ENCODE measurements at places on chromosomes 5 and 9.
A peak's percentile ranks its signal among the peaks of the same experiment; 100 is the strongest.

- DNase-seq, result no peak
These were observed 36.7 kb downstream of the RFK start for GRCh38 chr9:76357555-76357954.

DNA sequence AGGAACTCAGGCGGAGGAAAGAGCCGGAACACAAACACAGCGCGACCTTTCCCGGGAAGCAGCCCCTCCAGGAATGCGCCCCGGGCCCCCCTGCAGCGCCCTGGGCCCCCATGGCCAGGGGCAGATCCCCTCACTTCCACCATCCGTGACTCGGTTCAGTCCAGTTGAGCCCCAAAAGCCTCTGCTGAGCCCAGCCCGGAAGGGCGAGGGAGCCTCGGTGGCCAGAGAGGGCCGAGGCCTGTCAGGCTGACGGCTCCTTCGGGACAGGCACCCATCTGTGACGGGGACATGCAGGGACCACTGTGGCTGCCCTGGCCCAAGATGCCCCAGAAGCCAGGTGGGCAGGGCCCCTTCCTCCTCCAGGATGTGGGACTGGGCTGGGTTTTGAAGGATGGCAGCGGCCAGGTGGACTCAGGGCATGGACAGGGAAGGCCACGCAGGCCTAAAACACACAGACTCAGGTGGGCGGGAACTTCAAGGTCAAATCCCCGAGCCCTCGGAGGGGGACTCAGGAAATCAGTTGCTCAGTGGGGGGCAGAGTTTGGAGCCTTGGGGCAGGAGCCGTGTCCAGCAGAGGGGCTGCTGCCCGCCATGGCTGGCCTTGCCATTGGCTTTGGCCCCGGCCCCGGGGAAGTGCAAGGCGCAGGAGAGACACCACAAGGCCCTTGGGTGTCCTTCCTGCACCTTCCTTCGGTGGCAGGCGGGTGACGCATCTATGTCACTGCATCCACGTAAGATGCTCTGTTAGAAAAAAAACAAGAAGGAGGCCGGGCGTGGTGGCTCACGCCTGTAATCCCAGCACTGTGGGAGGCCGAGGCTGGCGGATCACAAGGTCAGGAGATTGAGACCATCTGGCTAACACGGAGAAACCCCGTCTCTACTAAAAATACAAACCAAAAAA lies 29.7 kb upstream of the ABO start:
- no peak for DNase-seq

GRCh38 chr5:68115584-68115983 lies 100.0 kb upstream of the PIK3R1 start:
- no peak for DNase-seq

GRCh38 chr9:125805586-125805985 lies 58.4 kb downstream of the PBX3 start:
- peak; percentile 18 for DNase-seq

DNA sequence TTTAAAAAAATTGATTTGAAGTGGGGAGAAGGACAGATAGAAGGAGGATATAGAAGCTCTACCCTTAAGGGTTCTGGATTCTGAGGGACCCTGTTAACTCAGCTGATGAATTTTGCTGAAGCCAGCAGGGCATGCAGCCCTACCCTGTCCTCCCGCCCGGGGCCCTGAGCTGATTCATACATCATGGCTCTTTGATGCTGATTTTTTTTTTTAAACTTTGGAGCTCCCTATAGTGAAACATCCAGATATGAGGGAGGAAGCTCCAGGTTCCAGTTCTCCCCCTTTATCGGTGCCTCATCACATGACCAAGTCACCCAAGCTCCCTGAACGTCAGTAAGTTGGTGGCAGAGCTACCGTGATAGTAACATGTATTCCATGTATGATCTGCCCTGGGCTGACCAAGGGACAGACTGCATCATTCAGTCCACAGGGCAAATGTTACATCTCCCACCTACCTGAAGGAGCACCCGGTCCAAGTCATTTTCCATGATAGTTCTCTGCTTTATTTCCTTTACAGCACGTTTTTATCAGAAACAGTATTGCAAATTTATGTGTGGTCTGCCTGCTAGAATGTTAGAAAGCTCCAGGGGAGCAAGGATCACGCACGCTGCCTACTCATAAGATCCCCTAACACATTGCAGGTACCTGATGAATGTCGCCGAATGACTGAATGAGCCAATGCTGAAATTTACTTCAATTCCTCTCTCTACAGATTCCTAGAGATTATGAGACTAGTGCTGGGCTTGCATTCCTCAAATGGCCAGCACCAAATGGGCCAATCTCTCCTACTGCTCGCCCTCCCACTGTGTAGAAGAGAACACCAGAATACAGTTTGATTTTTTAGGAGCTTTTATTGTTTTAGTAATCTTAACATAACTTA lies 25.9 kb downstream of the SPARC start:
- peak; percentile 85 for DNase-seq

DNA sequence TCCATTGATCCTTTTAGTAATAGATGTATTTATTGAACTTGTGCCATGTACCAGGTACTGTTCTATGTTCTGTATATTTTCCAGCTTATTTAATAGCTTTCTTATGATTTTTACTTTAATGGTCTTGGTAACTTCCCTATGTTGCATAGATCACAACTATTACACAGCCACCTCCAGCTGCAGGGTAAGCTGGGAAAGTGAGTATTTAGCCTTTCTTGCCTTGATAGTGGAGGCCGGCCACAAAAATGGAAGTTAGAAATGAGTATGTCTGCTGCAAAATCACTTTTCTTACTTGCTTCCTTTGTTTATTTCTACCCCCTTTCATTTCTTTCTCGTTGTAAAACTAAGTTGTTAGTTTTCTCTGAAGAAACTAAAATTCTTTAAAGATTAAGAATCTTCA lies 43.1 kb upstream of the ANKDD1B start:
- no peak for DNase-seq

DNA sequence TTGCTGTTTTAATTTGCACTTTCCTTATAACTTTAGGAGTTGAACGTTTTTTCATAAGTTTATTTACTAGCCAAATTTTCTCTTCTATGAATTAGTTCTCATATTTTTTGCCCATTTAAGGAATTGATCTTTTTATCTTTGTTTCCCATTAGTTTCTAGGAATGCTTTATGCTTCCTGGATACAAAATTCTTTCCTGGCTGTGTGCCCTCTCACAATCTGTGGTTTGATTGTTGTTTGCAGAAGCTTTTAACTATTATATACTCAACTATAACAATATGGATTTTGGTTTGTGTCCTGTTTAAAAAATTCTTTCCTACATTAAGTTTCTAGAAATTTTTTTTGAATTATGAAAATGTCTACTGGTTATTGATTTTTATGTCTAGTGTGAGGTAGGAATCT lies 206.3 kb downstream of the CSNK1G3 start:
- no peak for DNase-seq

- DNase-seq, result peak; percentile 63
These were observed 4.0 kb upstream of the CLIC3 start for GRCh38 chr9:137000177-137000930.

DNA sequence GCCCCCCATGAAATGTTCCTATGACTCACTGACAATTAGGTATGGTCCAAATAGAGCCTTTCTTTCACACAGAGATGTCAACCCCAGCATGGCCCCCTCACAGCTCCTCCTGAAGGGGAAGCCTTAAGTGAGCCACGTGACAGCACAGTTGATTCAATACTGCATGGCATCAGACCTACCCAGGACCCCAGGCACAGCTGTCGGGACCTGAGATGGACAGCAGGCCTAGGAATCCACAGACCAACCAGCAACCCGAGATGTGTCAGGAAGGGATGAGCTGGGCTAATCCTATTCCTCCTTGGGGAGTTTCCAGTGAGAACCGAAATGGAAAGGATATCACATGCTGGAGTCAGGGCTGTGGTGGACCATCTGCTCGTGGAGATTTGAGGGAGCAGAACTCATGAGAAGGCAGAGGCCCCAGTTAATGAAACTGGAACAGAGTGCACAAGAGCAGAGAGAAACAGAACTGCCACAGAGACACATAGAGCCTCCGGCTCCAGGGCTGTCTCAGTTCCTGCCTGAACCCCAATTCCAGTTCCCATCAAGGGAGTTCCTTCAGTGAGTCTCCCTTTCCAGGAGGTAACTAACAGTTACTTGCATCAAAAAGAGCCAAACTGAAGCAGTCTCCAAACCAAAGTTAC lies 42.1 kb upstream of the SMIM23 start:
- DNase-seq, result no peak

GRCh38 chr5:157731272-157732129 lies at the start of gene THG1L:
TSS of gene THG1L (plus strand) at chr5:157731420. CDS start at chr5:157731441, 21 bp downstream.
- DNase-seq, result peak; percentile 98

DNA sequence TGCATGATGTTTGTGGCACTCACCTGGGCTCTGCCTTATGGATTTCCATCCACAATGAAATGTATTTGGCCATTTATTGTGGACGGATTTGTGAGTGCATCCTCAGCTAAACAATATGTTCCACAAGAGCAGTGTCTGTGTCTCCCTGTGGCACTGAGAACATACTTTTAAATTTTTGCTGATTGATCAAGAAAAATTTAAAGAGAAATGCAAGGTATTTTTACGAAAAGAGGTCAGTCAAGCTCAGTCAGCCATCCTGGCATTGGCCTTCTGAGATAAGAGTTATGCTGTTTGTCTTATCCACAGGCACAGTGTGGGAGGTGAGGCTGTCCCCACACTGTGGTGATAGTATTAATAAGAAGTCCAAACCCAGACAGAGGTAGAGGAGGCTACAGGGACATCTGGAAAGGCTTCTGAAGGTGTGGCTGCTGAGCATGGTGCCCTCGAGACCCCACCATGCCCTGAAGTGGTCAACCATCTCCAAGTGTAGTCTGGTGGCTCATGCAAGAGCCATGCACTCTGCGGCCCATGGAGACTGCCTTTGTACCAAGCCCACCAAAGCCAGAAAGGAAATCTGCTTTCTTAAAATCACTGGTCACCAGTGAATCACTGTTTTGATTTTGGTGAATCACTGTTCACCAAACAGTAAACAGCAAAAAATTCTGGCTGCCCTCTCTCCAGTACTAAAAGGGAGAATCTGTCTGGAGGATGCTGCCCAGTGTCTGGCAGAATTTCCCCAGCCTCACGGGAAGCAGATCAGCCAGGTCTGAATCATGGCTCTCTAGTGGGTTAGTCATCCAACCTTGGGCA lies 28.8 kb downstream of the SPOCK1 start:
- peak; percentile 97 for DNase-seq

GRCh38 chr9:34328500-34328986 lies 525 bp downstream of the KIF24 start:
- no peak for DNase-seq

DNA sequence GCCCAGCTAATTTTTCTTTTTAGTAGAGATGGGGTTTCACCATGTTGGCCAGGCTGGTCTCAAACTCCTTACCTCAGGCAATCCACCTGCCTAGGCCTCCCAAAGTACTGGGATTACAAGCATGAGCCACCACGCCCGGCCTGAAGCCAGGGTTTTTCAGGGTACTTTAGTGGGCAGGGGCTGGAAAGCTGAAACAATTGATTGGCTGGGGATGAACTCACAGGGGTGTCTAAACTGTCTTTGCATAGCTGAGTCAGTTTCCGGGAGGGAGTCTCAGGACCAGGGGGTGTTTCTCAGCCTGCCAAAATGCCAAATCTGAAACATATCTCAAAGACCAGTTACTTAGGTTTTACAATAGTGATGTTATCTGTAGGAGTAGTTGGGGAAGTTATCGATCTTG lies 46.1 kb downstream of the PRUNE2 start:
- DNase-seq, result no peak

DNA sequence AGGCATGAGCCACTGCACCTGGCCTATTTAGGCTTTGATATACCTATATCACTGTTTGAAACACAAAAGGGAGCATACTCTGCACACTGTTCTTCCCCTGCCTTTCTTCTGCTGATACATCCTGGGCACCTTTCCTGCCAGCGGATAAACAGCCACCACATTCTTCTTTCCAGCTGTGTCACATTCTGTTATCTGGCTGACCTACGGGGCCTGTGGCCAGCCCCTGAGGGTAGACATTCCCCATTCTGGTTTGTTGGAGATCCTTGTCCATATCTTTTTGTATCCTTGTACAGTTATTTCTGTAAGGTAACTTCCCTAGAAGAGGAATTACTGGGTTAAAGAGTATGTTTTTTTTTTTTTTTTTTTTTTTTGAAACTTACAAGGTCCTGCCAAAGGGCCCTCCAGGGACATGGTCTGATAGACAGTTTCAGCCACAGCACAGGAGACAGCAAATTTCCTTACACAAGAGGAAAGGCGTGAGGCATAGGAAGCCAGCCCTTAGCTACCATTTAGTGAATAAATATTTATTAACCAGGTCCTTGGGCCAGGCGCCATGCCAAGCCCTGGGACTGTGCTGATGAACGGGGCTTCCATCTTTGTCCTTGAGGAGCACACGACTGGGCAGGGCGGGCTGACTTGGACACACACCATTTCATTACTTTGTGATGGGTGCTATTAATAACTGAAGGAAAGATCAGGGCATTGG lies 57.8 kb downstream of the ERGIC1 start:
- DNase-seq, result no peak

DNA sequence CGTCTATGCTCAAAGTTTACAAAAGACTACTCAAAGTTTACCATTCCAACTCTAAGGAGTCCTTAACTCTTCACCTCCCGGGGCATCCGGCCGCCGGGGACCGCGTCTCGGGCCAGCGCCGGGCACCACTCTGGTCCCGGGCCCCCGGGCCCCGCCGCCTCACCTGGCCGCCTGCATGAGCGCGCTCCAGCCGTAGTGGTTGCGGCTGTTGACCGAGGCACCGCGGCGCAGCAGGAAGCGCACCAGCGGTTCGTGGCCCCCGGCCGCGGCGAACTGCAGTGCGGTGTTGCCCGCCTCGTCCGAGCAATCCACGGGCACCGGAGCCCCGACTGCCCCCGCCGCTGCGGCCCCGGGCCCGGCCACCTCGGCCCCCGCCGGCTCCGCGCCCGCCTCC lies 388 bp downstream of the ANKS6 start:
- DNase-seq, result peak; percentile 17

DNA sequence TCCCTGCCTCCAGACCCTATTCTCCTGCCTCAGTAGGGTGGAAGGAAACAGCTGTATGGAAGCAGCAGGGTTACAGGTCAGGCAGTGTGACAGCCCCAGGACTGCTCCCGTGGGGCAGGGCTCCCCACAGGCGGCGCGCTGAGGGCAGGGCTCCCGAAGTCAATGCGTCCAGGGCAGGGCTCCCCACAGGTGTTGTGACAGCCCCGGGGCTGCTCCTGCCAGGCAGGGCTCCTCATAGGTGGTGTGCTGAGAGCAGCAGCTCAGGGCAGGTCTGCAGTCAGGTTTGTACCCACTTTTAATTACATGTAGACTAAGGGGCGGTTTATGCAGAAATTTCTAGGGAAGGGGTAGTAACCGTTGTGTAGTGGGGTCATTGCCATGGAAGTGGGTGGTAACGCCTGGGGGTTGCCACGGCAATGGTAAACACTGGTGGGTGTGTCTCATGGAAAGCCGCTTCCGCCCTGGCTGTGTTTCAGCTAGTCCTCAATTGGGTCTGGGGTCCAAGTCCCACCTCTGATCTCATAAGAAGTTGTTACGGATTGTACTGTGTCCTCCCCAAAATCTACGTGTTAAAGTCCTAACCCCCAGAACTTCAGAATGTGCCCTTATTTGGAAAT lies 16.7 kb upstream of the TERT start:
- DNase-seq, result no peak

GRCh38 chr5:39219437-39219836 lies at the start of gene FYB1:
TSS of gene FYB1 (minus strand) at chr5:39219563. CDS start at chr5:39202960, 16,603 bp downstream.
- DNase-seq, result no peak
